ENCODE measurements at places on chromosomes 16 and 17.

- DNase-seq = peak; percentile 59
Measured at GRCh38 chr17:72362376-72363088, 241.7 kb downstream of the SOX9 start.

GRCh38 chr16:9095656-9096397 lies 4.4 kb downstream of the HAPSTR1 start:
- no peak for DNase-seq

GRCh38 chr17:5413682-5414081 lies 5.8 kb downstream of the NUP88 start:
- DNase-seq = peak; percentile 40

GRCh38 chr17:77222356-77222755 lies 81.6 kb downstream of the SEC14L1 start:
- DNase-seq = no peak

GRCh38 chr17:14119546-14119945 lies 50.2 kb downstream of the COX10 start:
- no peak for DNase-seq

GRCh38 chr16:2195322-2196161 lies 863 bp downstream of the CASKIN1 start:
- DNase-seq = no peak

DNA sequence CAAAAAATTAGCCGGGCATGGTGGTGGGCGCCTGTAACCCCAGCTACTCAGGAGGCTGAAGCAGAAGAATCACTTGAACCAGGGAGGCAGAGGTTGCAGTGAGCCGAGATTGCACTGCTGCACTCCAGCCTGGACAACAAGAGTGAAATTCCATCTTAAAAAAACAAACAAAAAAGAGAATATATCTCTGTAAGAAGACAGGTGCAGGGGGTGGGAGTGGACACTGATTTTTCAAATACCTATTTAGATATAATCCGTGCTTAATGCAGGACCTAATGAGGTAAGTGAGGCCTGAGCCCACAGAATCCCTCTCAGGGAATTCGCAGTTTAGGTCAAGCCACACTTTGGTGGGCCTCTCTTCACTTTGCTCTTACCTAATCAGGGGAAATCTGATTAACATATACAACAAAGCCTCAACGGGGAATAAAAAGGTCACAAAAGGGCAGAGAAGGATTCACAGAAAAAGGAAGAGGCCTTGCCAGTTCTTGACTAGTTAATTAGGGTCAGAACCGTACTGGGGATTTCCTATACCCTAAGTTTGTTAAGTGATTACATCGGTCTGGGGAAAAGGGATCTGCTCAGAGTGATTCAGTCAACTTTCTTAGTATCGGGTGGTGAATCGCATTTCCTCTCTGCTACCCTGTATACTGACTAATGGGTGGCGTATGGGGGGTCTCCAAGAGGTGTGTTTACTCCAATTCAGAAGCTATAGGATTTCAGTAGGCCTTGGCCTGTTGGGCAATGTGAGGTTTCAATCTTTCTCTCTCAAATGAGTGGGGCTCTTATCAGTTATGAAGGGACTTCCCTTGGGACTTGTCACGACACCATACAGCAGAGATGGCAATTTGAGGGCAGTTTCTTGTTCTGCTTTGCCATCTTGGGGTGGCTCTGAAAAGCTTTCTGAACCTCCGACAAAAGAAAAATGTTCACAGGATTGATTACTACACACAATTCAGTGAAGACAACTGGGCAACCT lies 1.9 kb upstream of the NFAT5 start:
- DNase-seq = peak; percentile 15

DNA sequence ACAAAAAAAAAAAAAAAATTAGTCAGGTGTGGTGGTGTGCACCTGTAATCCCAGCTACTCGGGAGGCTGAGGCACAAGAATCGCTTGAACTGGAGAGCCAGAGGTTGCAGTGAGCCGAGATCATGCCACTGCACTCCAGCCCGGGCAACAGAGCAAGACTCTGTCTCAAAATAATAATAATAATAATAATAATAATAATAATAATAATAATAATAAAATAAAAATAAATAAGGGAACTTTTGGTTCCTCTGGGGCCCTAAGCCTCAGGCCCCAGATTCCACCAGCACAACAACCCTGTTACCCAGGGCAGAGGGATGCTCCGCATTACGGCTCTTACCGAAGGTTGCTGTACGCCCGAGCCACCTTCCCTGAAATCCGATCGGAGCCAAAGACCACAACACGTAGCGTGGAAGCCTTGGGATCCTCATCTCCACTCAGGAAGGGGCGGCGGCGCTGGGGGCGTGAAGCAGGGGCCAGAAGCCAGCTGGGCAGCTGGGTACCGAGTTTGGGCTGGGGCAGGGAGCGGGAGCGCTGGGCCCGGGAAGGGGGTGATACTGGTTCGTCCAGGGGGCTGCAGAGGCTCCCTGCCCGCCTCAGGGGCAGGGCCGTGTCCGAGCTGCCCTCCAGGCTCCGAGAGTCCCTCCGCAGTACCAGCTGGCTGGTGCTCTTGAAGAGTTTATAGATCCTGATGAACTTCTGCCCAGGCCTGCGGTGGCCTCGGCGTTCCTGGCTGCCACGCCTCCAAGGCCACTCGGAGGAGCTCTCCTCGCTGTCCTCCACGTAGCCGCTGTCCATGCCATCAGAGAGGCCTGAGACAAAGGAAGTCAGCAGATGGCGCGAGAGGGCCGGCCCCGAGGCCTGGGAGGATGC lies 20.6 kb upstream of the PIK3R6 start:
- DNase-seq = no peak

GRCh38 chr16:57025941-57026777 lies 36.8 kb downstream of the NLRC5 start:
- no peak for DNase-seq

- DNase-seq = no peak
Measured at GRCh38 chr17:64165347-64165746, 35.4 kb upstream of the ERN1 start.

- DNase-seq = no peak
Measured at GRCh38 chr16:4257646-4258556, 14.9 kb downstream of the TFAP4 start.

DNA sequence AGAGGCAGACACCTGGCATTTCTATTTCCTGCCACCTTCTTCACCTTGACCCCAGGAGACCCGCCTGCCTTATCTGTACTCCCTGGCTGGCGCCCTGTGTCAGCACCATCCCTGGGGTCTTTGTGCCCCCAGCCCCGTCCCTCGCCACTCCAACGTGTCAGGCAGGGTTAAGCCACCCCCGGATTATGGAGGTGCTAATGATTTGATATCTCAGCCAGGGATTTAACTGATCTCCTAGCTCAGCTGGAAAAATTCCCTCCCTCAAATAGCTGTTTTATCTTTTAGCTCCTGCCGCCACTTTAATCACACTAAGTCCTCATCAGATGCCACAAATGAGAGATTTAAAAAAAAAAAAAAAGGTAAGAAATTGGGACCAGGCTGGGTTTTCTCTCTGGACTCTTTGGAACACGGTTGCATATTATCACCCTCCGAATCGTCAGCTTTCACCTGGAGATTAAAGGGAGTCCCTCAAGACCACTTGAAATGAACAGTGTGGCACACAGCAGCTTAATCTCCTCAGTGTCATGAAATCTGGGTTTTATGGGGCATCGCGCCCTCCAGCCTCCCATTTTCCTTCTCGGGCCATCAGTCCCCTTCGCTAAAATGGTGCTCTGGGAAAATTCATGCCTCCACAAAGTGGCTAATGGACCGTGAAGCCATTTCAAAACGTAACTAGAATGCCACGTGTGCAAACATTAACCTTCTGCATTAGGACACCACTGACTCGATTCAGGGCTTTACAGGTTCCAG lies 26.2 kb upstream of the WFDC1 start:
- no peak for DNase-seq

DNA sequence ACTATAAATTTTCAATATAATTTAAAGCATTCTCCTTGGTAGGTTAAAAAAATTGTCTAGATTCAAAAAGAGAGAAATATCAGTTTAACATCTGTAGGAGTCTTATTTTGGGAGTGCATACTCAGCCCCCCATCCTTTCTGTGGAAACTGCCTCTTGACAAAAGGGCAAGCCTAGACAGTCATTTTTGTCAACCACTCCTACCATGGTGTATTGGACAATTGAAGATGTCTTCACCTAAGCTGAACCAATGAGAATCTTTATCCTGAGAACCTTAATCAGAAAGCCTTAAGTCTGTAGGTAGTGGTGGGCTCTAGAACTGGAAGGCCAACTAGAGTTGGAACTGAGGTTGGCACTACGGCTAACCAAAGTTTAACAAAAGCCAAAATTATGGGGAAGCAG lies 65.7 kb upstream of the MED13 start:
- DNase-seq = no peak

DNA sequence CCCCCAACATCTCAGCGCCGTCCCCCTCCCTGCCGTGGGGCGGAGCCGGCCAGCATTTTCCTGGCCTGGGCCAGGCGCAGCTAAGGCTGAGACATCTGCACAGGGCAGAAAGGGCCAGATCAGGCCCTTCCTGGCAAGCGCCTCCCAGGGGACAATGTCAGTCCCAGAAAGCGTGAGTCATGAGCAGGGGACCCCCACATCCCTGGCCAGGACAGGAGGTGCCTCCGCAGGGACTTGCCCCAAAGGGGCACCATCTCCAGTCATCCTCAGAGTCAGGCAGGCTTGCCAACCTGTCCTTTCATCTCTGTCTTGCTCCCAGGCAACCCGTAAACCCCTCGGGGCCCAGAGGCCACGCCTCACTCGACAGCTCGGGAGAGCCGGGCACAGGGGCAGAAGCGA lies 43.2 kb downstream of the SOCS1 start:
- DNase-seq = no peak

DNA sequence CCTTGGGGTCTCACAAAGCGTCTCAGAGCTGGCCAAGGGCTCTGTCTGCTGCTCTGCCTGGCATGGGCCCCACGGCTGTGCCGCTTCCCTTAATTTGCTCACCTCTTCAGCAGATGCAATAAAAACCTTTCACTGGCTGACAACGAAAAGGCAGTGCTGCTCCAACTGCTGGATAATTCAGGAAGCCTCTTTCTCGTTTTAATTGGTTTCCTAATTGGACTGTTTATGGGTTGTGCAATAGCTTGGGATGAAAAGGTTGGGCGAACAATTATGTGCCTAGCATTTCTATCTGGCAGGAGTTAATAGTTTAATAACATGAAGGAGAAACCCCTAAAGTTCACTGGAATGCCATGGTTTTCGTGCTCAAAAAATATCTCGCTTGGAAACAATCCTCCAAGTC lies 234.1 kb upstream of the IRX5 start:
- no peak for DNase-seq

DNA sequence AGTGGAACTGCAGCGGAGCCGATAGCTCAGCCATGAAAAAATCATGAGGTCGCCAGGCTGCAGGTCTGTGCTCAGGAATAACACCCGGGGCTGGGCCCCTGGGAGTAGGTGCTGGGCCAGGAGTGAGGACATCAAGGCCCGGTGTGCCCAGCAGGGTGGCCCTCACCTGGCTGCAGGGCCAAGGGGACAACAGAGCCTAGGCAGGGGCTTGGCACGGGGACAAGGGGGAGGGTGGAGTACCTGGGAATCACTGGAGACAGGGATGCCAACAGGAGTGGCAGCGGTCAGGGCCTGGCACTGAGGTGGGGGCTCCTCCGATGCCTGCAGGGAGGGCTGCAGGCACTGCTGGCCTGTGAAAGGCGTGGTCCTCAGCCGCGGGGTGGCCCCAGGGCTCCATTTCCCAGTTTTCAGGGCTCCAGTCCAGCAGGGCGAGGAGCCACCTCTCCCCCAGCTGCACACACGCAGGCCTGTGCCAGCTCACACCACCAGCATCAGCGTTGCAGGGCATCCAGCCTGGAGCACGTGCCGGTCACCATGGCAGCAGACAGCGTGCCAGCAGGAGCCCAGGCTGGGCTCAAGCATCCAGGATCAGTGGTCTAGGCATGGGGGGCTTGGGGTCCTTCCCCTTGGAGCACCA lies 4.7 kb upstream of the FSCN2 start:
- DNase-seq = peak; percentile 41

DNA sequence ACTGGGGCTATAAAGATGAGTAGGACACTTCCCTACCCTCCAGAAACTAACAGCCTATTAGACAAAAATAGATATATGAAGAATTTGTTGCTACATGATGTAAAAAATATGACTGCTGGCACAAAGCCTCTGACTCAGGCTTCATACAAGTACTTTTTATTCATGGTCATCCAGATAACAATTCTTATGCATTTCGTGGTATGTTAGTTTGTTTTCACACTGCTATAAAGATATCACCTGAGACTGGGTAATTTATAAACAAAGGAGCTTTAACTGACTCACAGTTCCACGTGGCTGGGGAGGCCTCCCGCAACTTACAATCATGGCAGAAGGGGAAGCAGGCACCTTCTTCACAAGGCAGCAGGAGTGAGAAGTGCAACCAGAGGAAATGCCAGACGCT lies 112.5 kb upstream of the HLF start:
- DNase-seq = peak; percentile 40

- no peak for DNase-seq
Measured at GRCh38 chr16:86419518-86419917, 90.8 kb upstream of the FOXF1 start.

DNA sequence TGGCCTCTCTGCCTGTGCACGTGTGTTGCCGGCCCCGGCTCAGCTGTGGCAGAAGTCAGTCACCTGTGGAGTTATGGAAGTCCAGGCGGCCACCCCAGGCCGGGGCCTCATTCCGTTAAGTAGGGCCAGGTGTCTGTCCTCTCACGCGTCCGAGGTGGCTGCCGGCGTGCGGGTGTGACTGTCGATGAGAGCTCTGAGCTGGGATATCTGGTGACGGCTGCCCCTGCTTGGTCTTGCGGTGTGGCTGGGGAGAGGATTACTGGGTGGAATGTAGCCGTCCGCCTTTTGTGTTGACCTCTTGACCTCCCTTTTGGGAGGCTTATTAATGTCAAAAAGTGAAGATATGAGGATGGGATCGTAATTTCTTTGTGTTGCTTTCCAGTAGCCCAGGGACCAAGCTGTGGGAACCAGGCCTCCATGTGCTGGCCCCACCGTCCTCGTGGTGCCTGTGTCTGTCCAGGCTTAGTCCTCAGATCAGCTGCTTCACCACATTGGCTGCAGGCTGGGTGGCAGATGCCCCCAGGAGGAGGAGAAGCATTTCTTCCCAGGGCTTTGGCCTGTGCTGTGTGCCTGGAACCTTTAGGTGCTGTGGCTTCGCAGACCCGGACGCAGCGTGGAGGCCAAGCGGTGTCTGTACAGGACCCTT lies 23.0 kb upstream of the ZNF750 start:
- DNase-seq = no peak

DNA sequence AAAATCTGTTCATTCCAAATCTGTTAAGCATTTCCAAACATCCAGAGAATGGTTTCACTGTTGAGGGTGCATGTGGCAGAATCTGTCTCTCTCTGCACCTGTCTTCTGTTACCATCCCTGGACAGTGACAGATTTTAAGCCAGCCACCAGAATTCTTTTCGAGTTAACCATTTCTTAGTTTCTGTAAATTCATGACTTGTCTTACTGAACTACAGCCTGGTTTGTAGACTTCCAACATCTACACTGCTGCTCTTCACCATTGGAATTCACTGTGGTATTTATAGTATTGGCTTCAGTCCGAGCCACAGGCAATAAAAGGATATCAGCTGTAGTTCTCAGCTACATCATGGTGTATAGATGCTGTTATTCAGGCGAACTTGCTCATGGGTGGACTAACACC lies 47.6 kb downstream of the GOSR1 start:
- DNase-seq = no peak

GRCh38 chr16:10312784-10313724 lies 72.8 kb upstream of the ATF7IP2 start:
- DNase-seq = no peak

All from NCI-H226 (cell line).